ENCODE measurements at places on chromosomes 6 and 20. TPM values are rescaled to one million over a fixed set of nuclear protein-coding genes. Genes with fewer than 3 reads are reported as not detected.

DNA sequence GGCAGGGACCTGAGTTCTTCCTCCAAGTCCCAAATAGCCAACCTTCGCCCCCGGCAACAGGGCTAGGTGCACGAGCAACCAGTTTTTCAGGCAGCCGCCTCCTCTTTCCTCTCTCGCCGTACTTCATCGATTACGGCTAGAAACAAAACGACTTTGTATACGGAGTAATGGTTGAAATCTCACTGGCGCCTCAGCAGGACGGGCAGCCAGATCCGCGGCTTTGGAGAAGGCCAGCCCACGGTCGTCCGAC lies 333 bp upstream of the SMIM13 start:
- H3K27me3 ChIP-seq: peaks cover 2% of the 10 kb centered on the region
- H3K27ac ChIP-seq: peak overlapping the region; percentile 97
- peak overlapping the region; percentile 83 for H3K4me3 ChIP-seq
- peaks cover 8% of the 10 kb centered on the region for H3K4me1 ChIP-seq
- H3K36me3 ChIP-seq: peaks cover 3% of the 10 kb centered on the region

Gene LSM2
- total RNA-seq: 45.7 TPM

- H3K27ac ChIP-seq: no peak overlapping the region
- H3K27me3 ChIP-seq: no peaks in the 10 kb centered on the region
- H3K36me3 ChIP-seq: no peaks in the 10 kb centered on the region
- H3K4me1 ChIP-seq: no peaks in the 10 kb centered on the region
Observed at GRCh38 chr20:52340036-52340634, 148.6 kb upstream of the ZFP64 start.

Gene EYA2
- total RNA-seq: 28.2 TPM

DNA sequence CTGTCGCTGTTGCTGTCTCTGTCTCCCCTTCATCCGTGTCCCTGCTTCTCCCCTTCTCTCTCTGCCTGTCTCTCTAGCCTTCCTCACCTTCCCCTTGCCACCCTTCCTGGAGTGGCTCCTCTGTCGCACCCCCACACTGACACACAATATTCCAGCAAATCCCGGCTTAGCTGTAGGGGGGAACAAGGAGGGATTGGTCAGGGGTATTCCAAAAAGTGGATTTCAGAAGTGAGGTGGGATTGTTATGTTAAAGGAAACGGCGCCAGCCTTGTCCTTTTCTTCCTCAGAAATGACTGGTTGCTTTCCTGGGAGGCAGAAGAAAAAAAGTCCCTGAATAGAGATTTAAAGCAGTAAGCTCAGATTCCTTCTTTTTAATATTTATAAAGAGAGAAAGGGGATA lies 76.3 kb upstream of the SIRPA start:
- peaks cover 2% of the 10 kb centered on the region for H3K27me3 ChIP-seq
- DNase-seq: no peak

DNA sequence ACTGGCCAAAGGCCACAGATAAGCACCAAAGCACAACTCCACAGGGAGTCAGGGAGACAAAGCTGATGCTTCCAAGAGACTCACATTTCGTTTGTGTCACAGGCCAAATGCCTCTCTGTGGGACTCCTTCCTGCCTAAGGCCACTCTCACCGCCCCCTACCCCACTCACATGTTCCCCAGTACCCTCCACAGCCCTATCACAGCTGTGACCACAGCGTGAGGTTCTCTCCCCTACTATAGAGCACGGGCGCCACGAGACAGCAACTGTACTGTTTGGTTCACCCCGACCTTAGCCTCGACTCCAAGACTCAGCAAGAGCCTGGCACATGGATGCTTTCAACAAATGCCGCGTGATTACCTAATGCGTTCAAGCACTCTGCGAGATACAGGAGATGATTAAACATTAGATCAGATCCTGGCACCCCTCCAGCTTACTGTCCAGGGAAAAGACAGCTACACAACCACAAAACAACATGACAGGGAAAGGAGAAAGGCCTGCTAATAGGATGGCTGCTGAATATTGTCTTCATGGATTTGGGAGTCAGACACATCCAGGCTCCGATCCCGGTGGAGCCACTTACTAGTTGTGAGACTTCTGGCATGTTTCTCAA lies 105.5 kb downstream of the AGPAT4 start:
- H3K4me3 ChIP-seq: no peak overlapping the region
- peaks cover 27% of the 10 kb centered on the region for H3K4me1 ChIP-seq
- DNase-seq: peak; percentile 42
- H3K27me3 ChIP-seq: no peaks in the 10 kb centered on the region

Gene APOM
- total RNA-seq: 5.7 TPM

GRCh38 chr20:10306440-10307358 lies 88.1 kb downstream of the SNAP25 start:
- H3K4me1 ChIP-seq: no peaks in the 10 kb centered on the region
- no peak overlapping the region for H3K27ac ChIP-seq
- DNase-seq: no peak
- no peak overlapping the region for H3K4me3 ChIP-seq
- H3K36me3 ChIP-seq: peaks cover 9% of the 10 kb centered on the region
- H3K27me3 ChIP-seq: no peaks in the 10 kb centered on the region

DNA sequence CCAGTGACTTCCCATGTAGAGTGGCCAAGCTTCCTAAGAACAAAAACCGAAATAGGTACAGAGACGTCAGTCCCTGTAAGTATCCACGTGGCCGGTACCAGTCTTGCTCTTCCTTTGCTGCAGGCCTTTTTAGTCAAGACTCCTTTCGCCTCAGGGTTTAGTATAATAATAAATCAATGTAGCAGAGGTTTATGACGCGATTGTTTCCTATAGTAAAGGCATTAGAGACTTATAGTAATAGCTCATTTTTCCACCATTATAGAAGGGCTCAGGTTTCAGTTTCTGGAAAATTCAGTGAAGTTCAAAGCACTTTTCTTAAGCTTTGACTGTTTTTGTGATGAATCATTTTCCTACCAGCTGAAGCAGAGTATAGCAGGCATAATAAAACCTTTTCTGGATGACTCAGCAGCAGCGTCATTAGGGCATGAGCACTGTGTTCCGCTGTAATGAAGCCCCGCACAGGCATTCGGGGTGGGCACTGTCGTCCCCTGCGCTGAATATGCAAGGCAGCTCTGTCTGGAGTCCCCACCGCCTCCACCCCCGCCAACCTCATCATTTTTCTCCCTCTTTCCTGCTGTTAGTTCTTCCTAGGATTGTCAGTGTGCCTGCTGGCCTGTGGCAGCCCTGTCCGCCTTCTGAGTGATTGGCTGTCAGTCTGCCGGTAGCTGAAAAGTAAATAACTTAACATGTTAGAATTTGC lies 51.3 kb downstream of the PTPN1 start:
- no peak overlapping the region for H3K27ac ChIP-seq
- DNase-seq: peak; percentile 55
- H3K36me3 ChIP-seq: peaks cover 12% of the 10 kb centered on the region

Gene SLCO4A1
- total RNA-seq: 2.8 TPM

DNA sequence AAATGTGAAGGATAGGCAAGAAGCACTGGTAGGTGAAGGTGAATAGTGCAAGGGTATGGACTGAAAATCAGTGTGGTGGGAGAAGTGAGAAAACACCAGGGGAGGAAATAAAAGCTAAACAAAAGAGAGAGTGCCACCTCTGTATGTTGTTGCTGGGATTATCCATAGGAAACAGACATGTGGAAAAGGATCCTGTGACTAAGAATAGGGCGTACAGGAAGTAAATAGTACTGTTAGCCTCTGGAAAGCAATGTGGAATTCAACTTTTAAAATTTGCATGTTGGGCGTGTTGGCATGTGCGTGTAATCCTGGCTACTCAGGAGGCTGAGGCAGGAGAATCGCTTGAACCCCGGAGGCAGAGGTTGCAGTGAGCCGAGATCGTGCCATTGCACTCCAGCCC lies 661.7 kb downstream of the KIF16B start:
- H3K27ac ChIP-seq: no peak overlapping the region
- H3K4me1 ChIP-seq: no peaks in the 10 kb centered on the region
- H3K36me3 ChIP-seq: no peaks in the 10 kb centered on the region
- no peaks in the 10 kb centered on the region for H3K27me3 ChIP-seq
- no peak for DNase-seq

Gene TP53TG5
- 0.69 TPM for total RNA-seq

DNA sequence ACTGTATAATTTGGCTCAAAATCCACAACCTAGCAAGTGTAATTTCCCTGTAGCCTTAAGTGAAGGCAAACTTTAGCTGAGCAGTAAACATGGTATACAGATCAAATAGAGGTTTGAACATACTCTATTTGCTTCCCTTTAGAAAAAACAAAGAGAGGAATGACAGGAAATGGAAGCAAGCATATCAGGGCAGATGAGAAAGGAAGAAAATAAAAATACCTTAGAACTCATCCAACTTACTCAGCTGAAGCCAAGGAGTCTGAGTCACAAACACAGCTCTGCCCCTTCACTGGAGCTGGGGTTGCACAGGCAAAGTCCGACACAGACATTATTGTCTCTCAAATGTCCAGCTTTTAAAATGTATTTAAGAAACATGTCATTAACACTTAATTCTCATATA lies 379.9 kb upstream of the IRAK1BP1 start:
- no peak overlapping the region for H3K4me3 ChIP-seq
- no peak overlapping the region for H3K27ac ChIP-seq
- H3K4me1 ChIP-seq: no peaks in the 10 kb centered on the region
- no peaks in the 10 kb centered on the region for H3K27me3 ChIP-seq
- H3K36me3 ChIP-seq: no peaks in the 10 kb centered on the region
- no peak for DNase-seq

DNA sequence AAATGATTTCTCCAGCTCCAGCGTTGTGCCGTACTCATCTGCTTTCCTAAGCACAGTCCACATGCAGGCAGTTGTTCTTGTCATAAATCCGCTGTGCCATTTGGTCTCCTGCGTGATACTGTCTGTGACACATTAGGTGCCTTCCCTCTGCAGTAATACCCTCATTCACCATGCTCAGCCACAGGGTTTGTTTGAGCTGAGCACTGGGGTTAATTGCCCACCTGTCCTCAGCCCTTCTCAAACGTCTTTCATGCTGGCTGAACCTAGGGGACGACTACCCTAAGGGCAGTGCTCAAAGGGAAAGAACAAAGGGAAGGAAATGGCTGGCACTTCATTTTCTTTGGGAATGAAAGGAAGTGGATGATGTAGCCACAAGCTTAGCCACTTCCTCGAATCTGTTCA lies 64.2 kb upstream of the MYLIP start:
- H3K4me1 ChIP-seq: no peaks in the 10 kb centered on the region
- H3K27me3 ChIP-seq: no peaks in the 10 kb centered on the region
- H3K4me3 ChIP-seq: no peak overlapping the region
- no peaks in the 10 kb centered on the region for H3K36me3 ChIP-seq
- no peak overlapping the region for H3K27ac ChIP-seq

DNA sequence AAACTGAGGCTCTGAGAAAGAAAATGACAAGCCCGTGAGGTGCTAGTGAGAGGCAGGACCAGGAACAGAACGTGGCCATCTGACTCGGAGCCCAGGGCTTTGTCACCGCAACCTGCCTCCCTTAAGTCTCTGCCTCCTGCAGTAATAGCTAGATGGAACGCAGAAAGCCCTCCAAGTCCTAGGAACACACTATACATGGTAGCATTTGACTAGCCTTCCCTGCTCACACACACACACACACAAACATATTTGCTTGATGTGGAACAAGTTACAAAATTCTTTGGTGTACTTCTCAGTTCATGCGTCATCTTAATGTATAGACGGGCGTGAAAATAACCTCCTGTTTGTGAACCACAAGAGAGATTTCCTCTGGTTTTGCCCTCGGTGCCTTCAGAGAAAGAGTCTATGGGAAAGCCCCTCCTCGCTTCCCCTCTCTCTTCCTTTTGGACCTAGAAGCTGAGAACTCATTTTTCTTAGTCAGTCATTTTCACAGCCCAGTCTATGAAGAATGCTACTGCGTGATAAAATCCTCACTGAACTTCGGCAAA lies 38.8 kb downstream of the C6orf52 start:
- no peak for DNase-seq
- no peak overlapping the region for H3K4me3 ChIP-seq
- no peak overlapping the region for H3K27ac ChIP-seq
- no peaks in the 10 kb centered on the region for H3K36me3 ChIP-seq
- H3K27me3 ChIP-seq: no peaks in the 10 kb centered on the region
- no peaks in the 10 kb centered on the region for H3K4me1 ChIP-seq

DNA sequence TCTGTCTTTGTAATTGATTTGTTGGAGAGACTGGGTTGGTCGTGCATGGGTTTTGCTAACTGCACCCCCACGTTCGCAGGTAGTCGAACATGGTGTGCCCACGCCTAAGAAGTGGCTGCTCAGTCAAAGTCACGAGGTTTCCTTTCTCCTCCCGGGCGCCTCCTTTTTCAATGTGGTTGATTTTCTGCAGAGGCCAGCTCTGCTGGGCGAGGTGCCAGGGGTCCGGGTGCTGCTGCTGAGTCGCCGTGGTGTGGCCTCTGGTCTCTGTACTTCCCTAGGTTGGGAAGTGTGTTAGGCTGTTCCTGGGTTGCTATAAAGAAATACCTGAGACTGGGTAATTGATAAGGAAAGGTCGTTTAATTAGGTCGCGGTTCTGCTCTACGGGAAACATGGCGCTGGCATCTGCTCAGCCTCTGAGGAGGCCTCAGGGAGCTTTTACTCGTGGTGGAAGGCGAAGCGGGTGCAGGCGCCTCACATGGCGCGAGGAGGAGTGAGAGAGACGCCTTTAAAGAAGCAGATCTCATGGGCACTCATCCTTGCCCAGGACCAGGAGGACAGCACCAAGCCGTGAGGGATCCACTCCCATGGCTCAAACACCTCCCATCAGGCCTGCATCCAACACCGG lies 14.1 kb downstream of the OSBPL2 start:
- no peak for DNase-seq
- H3K4me3 ChIP-seq: no peak overlapping the region
- no peaks in the 10 kb centered on the region for H3K27me3 ChIP-seq
- no peak overlapping the region for H3K27ac ChIP-seq

Gene FLRT3
- 62.7 TPM for total RNA-seq

DNA sequence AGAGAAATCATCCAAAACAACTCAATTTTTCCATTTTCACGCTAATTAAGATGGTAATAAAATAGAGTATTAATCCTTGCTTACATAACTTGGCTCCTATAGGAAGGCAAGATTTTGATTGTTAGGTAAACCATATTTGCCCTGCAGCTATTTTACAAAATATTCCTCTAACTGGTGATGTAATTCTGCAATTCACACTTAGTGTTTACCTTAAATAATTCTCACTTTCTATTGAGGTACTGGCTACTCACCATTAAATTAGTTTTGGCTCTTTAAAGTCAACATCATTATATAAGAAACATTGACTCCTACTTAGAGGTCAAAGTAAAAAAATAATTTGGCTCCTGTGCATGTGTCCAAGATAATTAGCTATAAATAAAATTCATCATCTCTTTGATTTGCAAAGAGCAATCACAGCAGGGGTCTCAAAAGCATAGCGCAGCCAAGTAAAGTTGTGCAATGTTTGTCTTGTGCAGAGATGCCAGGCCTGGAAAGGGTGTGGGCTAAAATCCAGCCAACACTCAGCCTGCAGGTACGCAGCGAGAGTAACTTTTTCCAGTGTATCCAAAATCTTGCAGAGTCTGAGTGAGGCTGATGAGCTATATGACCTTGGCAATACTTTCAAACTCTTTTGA lies 501.2 kb downstream of the MMUT start:
- no peaks in the 10 kb centered on the region for H3K4me1 ChIP-seq

DNA sequence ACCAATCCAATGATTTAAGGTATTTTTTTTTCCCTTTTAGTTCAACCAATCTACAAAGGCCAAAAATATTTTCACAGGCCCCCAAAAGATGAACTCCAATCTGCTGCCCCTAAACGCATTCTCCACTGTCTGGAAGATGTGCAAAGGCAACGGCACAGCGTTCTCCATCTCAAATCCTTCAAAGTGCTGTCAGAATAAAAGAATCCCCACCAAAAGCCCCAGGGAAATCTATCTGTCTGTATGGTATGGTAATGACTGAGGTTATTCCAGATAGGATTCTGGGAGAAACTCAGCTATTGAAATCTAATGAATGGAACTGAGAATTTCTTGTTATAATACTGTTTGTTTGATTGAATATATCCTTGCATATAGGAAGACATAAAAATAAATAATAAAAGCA lies 217.8 kb upstream of the CCN2 start:
- no peaks in the 10 kb centered on the region for H3K27me3 ChIP-seq
- no peak overlapping the region for H3K4me3 ChIP-seq
- H3K36me3 ChIP-seq: no peaks in the 10 kb centered on the region
- no peak for DNase-seq
- no peaks in the 10 kb centered on the region for H3K4me1 ChIP-seq

Gene OR12D3
- total RNA-seq: not detected
